Upper lobe of left lung (tissue), 6 donors: ENCODE measurements at places on chromosomes 7 and 10.

- H3K27ac ChIP-seq = peak overlapping the region; percentile 94
- H3K36me3 ChIP-seq = peaks cover 13% of the 10 kb centered on the region
- DNase-seq = no peak
- H3K4me3 ChIP-seq = peak overlapping the region; percentile 55
Observed at GRCh38 chr7:4724648-4725013, 42.5 kb downstream of the FOXK1 start.

DNA sequence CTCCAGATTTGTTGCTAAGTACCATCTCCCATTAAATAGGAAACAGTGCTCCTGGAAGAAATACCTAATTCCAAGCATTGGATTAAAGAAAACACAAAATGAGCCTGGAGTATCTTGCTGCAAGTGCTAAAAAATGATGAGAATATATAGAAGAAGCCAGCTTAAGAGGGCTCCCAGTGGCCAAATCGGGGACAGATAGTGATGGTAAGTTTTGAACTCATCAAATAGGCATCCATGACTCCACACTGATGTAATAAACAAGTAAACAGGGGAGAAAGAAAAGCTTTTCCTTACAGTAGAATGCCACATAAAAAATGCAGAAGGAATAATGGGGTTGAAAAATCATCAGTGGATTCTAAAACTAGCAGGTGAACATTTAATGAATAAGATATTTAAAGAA lies 72.4 kb downstream of the CTTNBP2 start:
- no peaks in the 10 kb centered on the region for H3K4me1 ChIP-seq
- no peak overlapping the region for H3K27ac ChIP-seq
- no peak overlapping the region for H3K4me3 ChIP-seq
- DNase-seq = no peak
- H3K36me3 ChIP-seq = no peaks in the 10 kb centered on the region

- peaks cover 18% of the 10 kb centered on the region for H3K27me3 ChIP-seq
- H3K4me3 ChIP-seq = no peak overlapping the region
- peak; percentile 86 for DNase-seq
- peak overlapping the region; percentile 24 for H3K27ac ChIP-seq
- peaks cover 5% of the 10 kb centered on the region for H3K4me1 ChIP-seq
Observed at GRCh38 chr10:124087672-124088634, 5.4 kb downstream of the CHST15 start.

DNA sequence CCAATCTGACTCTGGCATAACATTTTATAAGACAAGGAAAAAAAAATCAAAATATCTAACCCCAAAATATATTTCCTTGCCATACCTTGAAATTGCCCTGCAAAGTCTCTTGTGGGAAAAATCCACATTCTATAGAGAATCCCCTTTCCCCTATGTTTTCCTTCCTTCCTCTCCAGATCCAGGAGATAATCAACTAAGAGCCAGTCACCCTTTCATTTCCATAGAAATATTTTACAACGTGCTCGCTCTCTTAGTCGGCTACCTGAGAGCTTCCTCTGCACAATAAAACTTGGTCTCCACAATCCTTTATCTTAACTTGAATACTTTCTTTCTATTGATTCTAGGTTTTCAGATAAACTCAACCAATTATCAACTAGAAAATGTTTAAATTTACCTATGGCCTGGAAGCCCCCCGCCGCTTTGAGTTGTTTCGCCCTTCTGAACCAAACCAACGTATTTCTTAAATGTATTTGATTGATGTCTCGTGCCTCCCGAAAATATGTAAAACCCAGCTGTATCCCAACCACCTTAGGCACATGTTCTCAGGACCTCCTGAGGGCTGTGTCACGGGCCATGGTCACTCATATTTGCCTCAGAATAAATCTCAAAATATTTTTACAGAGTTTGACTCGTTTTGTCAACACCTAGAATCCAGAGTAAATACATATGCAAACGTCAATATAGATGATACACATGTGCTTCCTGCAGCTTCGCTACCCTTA lies 869 bp downstream of the PSAP start:
- no peaks in the 10 kb centered on the region for H3K27me3 ChIP-seq
- DNase-seq = no peak
- H3K4me1 ChIP-seq = peaks cover 53% of the 10 kb centered on the region
- peak overlapping the region; percentile 99 for H3K27ac ChIP-seq
- no peaks in the 10 kb centered on the region for H3K36me3 ChIP-seq
- peak overlapping the region; percentile 97 for H3K4me3 ChIP-seq

DNA sequence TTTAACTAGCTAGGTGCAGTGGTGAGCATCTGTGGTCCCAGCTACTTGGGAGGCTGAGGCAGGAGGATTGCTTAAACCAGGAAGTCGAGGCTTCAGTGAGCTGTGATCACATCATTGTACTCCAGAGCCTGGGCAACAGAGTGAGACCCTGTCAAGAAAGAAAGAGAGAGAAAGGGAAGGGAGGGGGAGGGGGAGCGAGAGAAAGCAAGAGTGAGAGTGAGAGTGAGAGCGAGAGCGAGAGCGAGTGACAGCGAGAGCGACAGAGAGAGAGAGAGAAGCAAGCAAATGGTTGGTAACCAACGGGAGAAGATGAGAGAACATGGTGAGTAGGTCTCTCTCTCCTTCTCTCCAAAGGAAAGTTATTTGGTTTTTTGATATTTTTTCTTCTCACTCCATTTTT lies 69.8 kb upstream of the DGKI start:
- no peak overlapping the region for H3K4me3 ChIP-seq
- H3K36me3 ChIP-seq = peaks cover 10% of the 10 kb centered on the region
- no peaks in the 10 kb centered on the region for H3K27me3 ChIP-seq
- H3K4me1 ChIP-seq = peaks cover 10% of the 10 kb centered on the region

GRCh38 chr7:111238886-111239285 lies 148.0 kb downstream of the LRRN3 start:
- H3K27ac ChIP-seq = peak overlapping the region; percentile 61
- H3K4me3 ChIP-seq = no peak overlapping the region
- H3K36me3 ChIP-seq = no peaks in the 10 kb centered on the region
- no peaks in the 10 kb centered on the region for H3K27me3 ChIP-seq

GRCh38 chr7:45074528-45075354 lies 14.0 kb downstream of the NACAD start:
- no peak for DNase-seq
- H3K4me3 ChIP-seq = no peak overlapping the region
- no peaks in the 10 kb centered on the region for H3K4me1 ChIP-seq
- peaks cover 72% of the 10 kb centered on the region for H3K36me3 ChIP-seq

DNA sequence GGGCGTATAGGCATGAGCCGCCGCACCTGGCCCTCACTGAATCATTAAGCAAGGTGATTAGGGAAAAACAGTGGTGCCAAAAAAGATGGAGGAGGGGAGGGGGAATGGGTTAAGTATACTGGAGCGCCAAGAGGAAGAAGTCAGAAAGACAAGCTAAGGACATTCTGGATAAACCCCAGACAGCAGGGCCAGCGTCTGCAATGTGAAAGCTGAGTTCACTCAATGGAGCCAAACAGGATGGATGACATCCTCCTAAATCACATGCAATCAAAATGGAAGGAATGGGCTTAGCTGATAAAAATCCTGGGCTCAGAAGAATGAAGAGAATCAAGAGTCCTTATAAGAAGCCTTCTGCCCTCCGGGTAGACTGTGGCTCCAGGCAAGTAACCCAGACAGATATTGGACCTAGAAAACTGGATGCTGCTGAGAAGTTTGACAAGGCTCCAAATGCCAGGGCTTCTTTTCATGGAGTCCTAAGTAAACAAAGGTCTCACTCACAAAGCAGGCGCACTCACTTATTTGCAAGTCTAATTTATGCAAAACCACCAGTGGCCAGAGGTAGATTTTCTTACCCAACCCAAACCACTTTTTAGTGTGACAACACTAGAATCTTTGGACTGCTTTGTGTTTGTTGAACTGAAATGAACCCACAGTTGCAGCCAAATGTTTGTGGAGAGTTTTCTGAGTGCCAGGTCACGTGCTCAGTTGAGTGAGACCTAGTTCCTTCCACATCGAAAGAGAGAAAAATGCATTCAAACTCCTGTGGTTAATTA lies 519.1 kb upstream of the AUTS2 start:
- H3K4me1 ChIP-seq = peaks cover 5% of the 10 kb centered on the region
- no peak overlapping the region for H3K4me3 ChIP-seq
- H3K27ac ChIP-seq = no peak overlapping the region
- DNase-seq = no peak

GRCh38 chr10:45001381-45002148 lies 842 bp downstream of the ZNF22 start:
- DNase-seq = peak; percentile 81
- peak overlapping the region; percentile 92 for H3K27ac ChIP-seq
- H3K4me3 ChIP-seq = peak overlapping the region; percentile 65
- H3K36me3 ChIP-seq = no peaks in the 10 kb centered on the region
- no peaks in the 10 kb centered on the region for H3K27me3 ChIP-seq
- H3K4me1 ChIP-seq = peaks cover 43% of the 10 kb centered on the region

DNA sequence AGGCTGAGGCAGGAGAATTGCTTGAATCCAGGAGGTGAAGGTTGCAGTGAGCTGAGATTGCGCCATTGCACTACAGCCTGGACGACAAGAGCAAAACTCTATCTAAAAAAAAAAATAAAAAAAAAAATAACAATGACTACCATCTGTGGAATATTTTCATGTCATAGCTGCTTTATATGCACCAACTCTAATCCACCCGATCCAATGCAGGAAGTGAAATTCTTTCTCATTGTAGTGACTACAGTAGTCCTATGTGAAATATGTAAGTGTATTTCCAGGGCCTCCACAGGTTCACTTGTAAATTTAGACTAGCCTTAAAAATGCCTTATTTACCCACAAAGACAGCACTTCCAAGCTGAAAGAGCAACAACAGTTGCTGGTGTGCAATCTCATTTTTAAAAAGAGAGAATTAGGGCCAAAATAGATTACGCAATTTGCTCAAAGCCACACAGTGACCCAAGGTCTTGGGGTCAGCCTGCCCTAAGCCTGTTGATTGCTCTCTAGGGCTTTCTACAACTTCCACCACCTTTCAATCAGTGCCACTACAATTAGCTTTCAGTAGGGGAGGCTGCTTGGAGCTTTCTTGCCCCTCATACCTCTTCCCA lies 25.8 kb upstream of the EGFR start:
- no peaks in the 10 kb centered on the region for H3K4me1 ChIP-seq
- H3K27me3 ChIP-seq = no peaks in the 10 kb centered on the region
- no peak for DNase-seq
- H3K4me3 ChIP-seq = no peak overlapping the region

DNA sequence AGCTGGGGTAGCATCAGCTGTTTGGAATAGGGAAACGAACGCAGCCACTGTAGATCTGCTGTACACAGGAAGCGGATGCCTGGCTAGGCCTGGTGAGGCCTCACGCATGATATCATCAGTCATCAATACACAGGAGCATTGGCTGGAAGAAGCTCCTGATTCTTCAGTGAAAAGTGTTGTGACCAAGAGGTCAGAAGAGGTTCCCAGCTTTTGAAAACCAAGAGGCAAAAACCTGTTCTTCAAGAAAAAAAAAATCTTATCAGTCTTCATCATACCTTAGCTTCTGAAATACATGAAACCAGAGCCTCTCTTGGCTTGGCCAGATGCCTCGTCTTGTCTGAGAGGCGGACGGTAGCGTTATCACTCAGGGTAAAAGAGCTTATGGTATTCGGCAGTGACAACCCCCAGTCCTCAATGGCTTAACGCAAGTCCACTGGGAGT lies 139.3 kb upstream of the TCF7L2 start:
- no peak overlapping the region for H3K4me3 ChIP-seq
- no peaks in the 10 kb centered on the region for H3K36me3 ChIP-seq
- no peak for DNase-seq
- H3K4me1 ChIP-seq = peaks cover 13% of the 10 kb centered on the region

DNA sequence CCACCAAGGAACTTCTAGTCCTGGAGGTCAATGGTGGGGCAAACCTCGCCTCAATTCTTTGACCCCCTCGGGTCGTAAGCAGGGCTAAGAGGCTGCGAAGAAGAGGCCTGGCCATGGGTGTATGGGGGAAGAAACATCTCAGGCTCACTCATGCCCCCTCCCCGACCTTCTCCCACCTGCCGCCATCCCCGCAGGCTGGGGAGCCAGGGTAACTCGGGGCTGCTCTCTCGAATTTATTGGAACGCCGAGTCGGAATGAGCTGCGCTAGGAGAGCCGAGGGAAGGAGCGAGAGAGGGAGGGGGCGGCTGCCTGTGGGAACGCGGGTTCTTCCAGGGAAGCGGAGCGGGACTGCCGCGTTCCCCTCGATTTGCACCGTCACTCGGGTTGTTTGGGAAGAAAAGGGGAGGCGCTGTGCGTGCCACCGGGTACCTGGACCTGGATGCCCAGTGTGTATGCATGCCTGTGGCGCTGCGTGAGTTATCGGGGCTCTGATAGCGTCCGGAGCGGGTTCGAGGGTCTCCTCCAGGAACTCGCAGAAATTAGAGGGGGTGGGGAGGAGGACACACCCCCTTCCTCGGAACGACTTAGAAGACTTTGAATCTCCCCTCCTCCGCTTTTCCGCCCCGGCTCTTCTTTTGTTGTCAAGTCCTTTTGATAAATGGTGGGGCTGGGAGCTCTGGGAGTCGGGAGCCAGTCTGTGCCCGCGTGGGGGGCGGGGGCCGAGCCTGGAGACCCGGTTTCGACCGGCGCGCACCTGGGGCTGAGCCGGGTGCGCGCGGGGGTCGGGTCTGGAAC lies 1.8 kb upstream of the ZNF503 start:
- H3K4me1 ChIP-seq = peaks cover 29% of the 10 kb centered on the region
- peak; percentile 54 for DNase-seq
- peak overlapping the region; percentile 98 for H3K27ac ChIP-seq
- H3K4me3 ChIP-seq = peak overlapping the region; percentile 85
- H3K36me3 ChIP-seq = peaks cover 14% of the 10 kb centered on the region
- H3K27me3 ChIP-seq = peaks cover 4% of the 10 kb centered on the region

GRCh38 chr10:130301021-130301892 lies 165.1 kb downstream of the GLRX3 start:
- no peak for DNase-seq
- no peaks in the 10 kb centered on the region for H3K27me3 ChIP-seq
- peak overlapping the region; percentile 79 for H3K27ac ChIP-seq

- H3K36me3 ChIP-seq = peaks cover 18% of the 10 kb centered on the region
Observed at GRCh38 chr10:124705381-124705740, 38.8 kb downstream of the FAM53B start.

- H3K4me1 ChIP-seq = no peaks in the 10 kb centered on the region
- DNase-seq = no peak
- no peaks in the 10 kb centered on the region for H3K36me3 ChIP-seq
- H3K4me3 ChIP-seq = no peak overlapping the region
Observed at GRCh38 chr7:127949769-127950222, 81.4 kb downstream of the LRRC4 start.
